ENCODE measurements at places on chromosomes 3 and 15. TPM values are rescaled to one million over a fixed set of nuclear protein-coding genes. Genes with fewer than 3 reads are reported as not detected.

Gene WNT7A
- not detected for total RNA-seq

Gene ACKR4
- not detected for total RNA-seq

Gene ZNF662
- 1.0 TPM for total RNA-seq

Gene ITIH1
- not detected for total RNA-seq

Data from bronchus fibroblast of lung (primary cell).